ENCODE measurements at places on chromosomes 13 and 19.

- no peak for DNase-seq
These were observed 19.2 kb upstream of the LATS2 start for GRCh38 chr13:21080593-21080891.

DNA sequence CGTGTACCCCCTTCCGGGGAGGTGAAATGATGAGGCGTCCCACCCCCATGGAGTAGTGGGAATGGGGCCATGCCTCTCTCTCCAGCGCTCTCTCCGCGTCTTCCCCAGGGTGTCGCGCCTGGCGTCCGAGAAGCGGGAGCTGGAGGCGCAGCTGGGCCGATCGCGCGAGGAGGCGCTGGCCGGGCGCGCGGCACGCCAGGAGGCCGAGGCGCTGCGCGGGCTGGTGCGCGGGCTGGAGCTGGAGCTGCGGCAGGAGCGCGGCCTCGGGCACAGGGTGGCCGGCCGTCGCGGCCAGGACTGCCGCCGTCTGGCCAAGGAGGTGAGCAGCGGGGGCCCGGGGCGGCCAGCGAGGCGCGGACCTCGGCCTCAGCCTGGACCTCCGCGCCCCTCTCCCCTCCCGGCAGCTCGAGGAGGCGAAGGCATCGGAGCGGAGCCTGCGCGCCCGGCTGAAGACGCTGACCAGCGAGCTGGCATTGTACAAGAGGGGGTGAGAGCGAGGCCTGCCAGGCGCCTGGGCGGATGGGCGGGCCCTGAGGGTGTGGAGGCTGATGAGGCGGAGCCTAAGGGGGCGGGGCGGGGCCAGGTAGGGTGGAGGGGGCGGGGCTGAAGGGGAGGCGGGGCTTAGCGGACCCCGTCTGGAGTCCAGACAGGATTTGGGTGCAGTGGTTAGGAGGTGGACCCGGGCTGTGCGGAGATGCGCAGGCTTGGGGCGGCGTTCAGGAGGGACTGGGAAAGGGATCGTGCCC, 7.7 kb downstream of the PGLYRP1 start:
- DNase-seq: peak; percentile 32

- no peak for DNase-seq
These were observed 64.2 kb downstream of the URI1 start for GRCh38 chr19:30006207-30006606.

- no peak for DNase-seq
These were observed 2197.3 kb downstream of the PCDH9 start for GRCh38 chr13:65032825-65033224.

DNA sequence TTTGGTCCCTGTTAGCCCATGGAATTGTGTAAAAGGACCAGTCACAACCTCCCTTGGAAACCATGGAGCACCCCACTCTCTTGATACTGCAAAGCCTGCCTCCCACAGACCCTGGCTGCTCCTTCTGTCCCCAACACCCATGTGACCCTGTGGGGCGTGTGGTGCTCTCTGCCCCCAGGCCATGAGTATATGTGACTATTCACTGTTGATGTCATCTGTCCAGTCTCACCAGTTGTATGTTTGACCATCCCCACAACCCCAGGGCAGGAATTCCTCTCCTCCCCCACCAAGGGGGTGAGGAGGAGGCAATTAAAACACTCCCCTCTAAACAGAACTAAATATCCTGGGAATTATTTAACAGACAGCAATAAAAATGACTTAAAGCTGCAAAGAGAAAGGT, 35.2 kb downstream of the KCTD15 start:
- no peak for DNase-seq
